ENCODE measurements at places on chromosomes 4 and X.
A peak's percentile ranks its signal among the peaks of the same experiment; 100 is the strongest.

GRCh38 chrX:154032653-154033052, 13.0 kb upstream of the IRAK1 start:
- no peak for DNase-seq

- no peak for DNase-seq
Observed at GRCh38 chr4:96509039-96509741, 669.3 kb downstream of the PDHA2 start.

- DNase-seq = peak; percentile 85
Observed at GRCh38 chrX:48957477-48957826, at the start of gene OTUD5. Gene OTUD5 (minus strand): TSS chrX:48957607. CDS start chrX:48957570, 37 bp downstream.

DNA sequence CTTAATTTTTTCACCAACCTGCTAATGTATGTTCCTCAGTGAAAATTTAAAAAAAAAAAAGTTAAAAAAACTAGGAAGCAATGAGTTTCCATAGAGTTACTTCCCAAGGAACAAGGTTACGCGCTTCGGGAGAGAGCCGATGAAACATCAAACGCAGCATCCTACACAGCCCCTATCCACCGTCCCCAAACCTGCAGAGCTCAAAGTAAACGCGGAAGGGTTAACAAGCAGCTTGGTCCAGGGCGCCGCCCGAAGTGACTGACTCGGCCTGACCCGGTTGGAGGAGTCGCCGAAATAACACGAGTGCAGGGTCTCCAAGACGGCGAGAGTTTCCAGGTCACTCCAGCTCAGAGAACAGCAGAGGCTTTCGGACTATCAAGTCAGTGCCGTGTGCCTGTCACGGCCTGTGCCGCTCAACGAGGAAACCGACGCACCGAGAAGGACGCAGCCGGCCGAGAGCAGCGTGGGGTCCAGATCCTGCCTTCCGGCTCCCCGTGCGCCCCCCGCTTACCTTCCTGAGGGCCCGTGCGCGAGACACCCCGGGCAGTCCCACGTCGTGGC, 512 bp downstream of the NOP14 start:
- DNase-seq = no peak

DNA sequence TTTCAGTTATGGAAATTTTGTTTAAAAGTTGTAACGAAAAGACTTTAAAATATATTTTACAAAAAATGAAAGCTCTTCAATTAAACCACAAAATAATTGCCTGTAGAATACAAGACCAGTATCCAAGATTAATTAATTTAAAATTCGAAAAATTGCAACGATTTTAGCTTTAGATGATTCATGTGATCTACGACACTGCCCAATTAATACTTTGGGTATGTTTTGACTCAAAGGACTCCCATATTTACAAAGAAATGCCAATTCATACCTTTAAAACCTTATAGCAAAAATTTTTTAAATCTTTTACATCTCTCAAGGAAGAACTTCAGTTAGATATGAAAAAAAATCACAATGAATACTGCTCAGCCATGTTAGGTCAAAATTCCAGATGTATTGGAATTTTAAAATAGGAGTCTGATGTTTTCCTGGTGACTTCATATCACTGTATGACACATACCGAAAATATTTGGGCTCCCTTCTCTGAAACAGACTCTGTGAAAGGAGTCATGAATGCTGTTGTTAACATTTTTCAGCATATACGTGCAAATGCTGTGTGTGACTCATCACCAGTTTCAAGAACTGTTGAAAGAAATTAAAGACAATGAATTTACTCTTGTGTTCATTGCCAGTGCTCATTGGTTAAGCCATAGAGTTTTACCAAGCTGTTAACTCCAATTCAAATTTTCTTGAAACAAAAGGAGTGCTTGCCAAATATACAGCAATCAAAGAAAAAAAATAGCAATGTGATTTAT, 13.8 kb upstream of the SMS start:
- no peak for DNase-seq

DNA sequence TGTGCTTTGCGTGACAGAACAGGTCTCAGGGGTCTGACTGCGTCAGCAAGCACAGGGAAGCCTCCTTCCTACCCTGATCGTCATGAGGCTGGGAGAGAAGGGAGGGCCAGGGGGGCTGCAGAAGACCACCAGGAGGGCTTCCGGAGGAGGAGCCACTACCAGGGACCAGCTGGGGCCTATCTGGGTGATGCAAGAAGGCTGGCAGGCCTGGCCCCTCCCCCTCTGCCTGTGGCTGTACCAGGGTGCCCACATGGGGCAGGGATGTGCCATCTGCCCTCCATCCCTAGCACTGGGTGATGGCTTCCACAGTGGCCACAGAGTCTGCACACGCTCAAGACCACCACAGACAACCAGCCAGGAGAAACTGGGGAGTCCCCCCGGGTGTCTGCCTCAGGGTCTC, 116.4 kb upstream of the NKX1-1 start:
- DNase-seq = no peak

DNA sequence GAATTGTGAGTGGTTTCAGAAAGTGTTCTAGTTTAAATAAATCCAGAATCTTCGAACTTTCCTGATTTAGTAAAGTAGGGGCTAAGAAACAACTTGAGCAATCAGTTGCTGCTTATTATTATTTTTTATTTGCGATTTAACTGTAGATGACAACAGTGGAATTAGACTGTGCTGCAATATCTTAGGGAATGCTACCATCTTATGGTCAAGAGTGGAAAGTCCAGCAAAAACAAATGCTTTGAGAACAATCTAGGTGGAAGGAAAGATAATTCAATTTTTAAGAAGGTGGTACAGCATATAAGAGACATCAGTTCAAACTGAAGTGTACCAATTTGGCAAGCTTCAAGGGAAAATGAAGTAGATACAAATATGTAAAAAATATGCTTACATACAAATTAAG, 73.3 kb downstream of the CYLC1 start:
- no peak for DNase-seq

DNA sequence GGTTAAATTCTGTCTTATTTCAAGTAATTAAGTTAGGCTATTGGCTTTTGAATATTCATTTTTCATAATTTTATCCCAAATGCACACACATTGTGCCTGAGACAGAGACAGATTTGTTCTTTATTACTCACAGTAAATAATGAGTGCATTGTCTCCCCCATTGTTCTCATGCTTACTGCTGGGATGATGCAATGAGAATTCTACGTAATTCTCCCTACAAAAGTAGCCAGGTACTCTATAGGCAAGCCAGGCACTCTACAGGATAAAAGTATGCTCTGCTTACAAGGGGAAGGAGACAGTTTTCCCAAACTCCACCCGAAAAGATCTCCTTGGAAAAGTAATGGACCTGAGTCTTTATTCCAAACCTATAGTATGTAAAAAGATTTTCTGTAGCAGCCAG, 1890.7 kb upstream of the PCDH10 start:
- no peak for DNase-seq

Measured in CD4-positive, alpha-beta T cell treated with Interleukin-1 beta for 1 hour (primary cell).